HS-5 (cell line): ENCODE measurements at places on chromosomes 13 and 19.

GRCh38 chr13:31172535-31172934 is 10.8 kb upstream of the HSPH1 start:
- peak; percentile 68 for DNase-seq

DNA sequence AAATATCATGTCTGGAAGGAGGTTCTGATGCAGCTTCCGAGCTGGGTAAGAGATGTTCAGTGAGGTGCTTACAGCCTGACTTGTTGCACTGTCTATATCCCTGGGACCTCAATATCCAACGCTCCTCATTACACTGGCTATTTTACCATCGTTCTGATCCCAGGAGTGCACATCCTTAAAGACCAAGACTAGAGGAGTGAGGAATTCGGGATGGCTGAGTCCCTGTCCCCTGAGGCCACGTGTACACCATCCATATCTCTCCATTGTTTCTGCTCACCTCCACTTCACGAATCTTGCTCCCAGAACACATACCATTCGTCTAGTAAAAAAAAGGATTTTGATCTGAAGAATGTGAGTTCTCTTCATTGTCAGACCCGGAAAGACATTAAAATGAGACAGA is at the start of gene OR7G2:
TSS of gene OR7G2 (minus strand) at position 101 of the 400 bp plus-strand sequence. CDS start 4,232 bp downstream, outside the sequence.
- no peak for DNase-seq

GRCh38 chr19:662207-662961 is 630 bp downstream of the RNF126 start:
- DNase-seq, result no peak

DNA sequence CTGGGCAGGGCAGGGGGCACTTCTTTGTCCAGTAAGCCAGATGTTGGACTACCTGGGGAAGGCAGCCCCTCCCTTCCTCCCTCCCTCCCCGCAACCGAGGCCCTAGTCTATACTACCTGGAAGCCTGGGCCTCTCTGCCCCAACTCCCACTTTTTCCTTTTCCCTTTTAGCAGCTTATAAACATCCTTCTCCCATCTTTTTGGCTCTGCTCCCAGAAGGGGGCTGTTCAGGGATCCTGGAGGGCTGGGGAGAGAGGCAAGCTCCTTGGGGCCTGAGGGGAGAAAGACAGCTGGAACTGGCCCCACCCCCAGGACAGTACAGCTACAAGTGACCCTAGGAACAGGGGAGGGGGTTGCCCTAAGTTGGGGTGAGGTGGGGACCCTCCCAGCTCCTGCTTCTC is 44.9 kb downstream of the LYL1 start:
- no peak for DNase-seq

- DNase-seq, result no peak
Observed at GRCh38 chr19:3518255-3518654, 12.1 kb downstream of the FZR1 start.

- DNase-seq, result no peak
Observed at GRCh38 chr19:3954107-3954506, 16.8 kb downstream of the DAPK3 start.

DNA sequence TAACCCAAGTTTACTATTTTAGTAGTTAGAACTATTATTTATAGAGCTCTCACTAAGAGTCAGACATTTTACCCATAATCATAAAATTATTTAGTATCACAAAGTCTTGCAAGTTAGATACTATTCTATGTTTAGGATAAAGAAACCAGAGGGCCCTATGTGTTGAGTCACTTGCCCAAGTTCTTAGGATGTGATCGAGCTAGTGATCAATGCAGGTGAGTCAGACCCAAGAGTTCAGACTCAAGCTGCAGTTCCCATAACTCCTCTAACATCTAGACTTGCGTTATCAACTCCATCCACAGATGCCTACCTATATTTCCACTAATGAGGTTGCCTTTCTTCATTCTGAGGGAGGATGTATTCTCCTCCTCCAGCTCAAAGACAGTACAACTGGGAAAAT is 53.8 kb downstream of the DACH1 start:
- no peak for DNase-seq

DNA sequence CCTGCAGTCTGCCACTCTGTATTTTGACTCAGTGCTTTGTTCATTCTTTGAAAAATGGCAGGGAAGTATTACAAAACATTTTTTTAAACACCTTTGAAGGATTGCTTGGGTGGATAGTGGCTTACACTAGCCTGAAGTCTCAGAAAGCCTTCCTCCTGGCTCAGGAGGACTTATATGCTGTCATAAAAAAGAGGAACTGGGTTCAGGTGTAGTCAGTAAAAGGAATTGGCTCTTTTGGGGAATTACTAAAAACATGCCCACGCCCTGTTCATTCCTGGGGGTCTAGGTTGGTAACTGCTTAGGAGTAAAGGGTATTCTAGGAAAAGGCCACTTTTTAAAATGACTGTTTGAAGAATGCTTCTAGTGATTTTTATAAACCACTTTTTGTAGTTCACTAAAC is 186.9 kb downstream of the SHISA2 start:
- DNase-seq, result no peak

- no peak for DNase-seq
Observed at GRCh38 chr19:55156202-55157063, 1.1 kb downstream of the TNNI3 start.

DNA sequence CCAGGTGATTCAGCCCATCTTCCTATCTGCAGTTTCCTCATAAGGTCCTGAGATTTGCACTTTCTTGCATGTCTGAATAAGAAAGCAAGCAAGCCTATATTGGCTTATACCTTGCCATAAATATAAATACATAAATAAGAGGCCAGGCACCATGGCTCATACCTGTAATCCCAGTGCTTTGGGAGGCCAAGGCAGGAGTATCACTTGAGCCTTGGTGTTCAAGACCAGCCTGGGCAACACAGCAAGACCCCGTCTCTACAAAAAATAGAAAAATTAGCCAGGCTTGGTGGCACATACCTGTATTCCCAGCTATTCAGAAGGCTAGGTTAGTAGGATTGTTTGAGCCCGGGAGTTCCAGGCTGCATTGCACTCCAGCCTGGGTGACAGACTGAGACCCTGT is 5.5 kb upstream of the GPATCH1 start:
- no peak for DNase-seq

GRCh38 chr19:17977488-17977887 is 10.6 kb downstream of the KCNN1 start:
- no peak for DNase-seq

GRCh38 chr19:54928299-54928698 is 19.0 kb downstream of the NLRP7 start:
- DNase-seq, result peak; percentile 3

- no peak for DNase-seq
Observed at GRCh38 chr19:12660980-12661379, 5.6 kb downstream of the MAN2B1 start.

GRCh38 chr13:85142351-85142927 is 656.8 kb downstream of the SLITRK6 start:
- DNase-seq, result no peak

DNA sequence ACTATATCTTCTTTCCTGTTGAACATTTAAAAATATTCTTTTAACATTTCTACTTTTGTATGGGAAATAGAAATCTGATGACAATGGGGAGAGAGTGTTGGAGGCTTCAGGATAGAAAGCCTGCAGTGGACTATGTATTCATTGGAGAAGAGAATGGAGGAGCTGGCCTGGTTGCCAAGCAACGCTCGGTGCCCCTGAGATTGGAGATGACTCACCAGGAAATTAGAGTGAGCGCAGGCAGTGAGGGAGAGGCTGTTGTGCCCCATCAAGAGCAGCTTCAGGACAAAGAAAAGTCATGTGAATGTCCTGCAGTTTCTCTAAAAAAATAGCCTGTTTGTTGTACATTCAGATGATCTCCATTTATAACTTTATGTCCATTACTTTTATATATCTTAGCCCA is 48.7 kb upstream of the ZNF835 start:
- no peak for DNase-seq

DNA sequence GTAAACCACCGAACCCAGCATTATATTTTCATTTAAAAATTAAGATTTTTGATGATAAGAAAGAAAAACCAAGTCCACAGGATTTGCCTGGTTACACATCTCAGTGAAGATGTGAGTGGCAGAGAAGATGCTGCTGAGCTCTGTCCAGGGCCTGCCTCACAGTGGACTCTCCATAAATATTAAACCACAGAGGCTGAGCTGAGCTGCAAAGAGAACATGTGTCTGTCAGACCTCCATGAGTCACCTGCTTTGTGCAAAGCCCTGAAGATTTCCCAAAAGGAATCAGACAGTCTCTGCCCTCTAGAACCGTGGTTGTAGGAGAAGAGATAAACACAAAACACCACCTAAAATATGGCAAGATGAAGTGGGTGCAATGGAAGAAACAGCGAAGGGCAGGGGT is 127.2 kb upstream of the TSC22D1 start:
- DNase-seq, result no peak

GRCh38 chr19:49331616-49332055 is 3.6 kb upstream of the CD37 start:
- DNase-seq, result no peak
